ENCODE measurements at places on chromosomes 4 and X.

- no peak for DNase-seq
These were observed 932.0 kb upstream of the IGFBP7 start for GRCh38 chr4:58042176-58042575.

DNA sequence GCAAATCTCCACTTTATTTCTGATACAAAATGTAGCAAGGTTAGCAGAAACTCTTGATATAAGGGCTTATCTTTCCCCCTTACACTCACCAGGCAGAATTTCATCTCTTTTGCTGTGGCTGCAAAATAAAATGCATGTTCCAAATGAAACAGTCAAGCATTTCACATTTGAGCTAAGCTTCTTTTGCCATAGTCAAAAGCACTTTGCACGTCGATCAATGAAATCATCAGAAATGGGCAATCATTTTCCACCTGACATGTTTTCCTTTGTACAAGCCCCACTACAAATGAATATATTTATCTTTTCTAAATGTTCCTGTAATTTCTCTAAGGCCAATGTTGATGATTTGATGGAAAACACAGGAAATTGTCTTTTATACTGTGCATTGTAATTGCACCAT, 178.4 kb downstream of the ANKRD50 start:
- DNase-seq: no peak

DNA sequence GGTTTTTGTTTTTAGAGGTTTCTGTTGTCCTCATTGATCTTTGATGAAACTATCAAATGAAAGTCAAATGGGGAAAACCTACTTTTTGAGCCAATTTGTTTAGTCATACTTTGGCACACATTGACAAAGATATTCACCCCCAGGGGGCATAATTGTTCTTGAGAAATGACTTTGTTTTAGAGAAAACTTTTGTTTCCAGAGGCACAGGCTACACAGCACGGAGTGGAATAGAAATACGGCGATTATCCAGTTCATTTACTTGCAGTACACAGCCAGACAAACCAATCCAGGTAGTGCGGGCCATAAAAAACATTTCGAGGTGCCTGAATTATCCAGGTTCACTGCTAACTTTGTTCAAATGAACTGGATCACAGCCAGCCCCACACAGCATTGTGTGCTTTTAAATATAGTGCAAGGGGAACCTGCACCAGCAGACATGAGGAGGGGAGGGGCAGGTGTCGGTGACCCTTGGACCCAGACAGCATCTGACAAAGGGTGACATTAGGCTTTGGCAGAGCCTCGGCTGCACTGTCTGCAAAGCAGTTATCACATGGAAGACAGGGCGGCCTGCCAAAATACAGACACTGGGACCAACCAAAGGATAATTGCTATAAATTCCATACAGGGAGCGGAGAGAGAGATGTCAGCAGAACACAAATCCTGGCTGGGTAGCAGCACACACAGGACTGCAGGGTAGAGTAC, 179.6 kb upstream of the NOCT start:
- no peak for DNase-seq

- no peak for DNase-seq
These were observed 628.9 kb downstream of the TLL1 start for GRCh38 chr4:166501941-166502382.

DNA sequence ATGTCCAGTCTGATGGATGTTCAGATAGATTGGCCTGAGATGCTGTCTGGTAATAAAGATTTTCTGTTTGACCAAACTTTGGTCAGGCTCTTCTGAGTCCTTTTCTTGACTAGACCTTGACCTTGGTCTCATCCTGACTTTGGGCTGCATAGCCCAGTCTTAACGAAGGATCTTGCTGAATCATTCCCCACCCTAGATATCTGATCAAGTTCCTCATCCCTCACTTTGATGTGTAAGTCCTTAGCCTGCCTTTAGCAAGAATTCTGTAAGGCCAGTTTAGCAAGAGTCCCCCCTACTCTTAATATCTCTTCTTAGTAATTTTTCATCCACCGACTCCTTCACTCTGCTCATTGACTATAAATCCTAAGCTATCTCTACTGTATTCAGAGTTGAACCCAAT, 244.4 kb upstream of the JADE1 start:
- no peak for DNase-seq

DNA sequence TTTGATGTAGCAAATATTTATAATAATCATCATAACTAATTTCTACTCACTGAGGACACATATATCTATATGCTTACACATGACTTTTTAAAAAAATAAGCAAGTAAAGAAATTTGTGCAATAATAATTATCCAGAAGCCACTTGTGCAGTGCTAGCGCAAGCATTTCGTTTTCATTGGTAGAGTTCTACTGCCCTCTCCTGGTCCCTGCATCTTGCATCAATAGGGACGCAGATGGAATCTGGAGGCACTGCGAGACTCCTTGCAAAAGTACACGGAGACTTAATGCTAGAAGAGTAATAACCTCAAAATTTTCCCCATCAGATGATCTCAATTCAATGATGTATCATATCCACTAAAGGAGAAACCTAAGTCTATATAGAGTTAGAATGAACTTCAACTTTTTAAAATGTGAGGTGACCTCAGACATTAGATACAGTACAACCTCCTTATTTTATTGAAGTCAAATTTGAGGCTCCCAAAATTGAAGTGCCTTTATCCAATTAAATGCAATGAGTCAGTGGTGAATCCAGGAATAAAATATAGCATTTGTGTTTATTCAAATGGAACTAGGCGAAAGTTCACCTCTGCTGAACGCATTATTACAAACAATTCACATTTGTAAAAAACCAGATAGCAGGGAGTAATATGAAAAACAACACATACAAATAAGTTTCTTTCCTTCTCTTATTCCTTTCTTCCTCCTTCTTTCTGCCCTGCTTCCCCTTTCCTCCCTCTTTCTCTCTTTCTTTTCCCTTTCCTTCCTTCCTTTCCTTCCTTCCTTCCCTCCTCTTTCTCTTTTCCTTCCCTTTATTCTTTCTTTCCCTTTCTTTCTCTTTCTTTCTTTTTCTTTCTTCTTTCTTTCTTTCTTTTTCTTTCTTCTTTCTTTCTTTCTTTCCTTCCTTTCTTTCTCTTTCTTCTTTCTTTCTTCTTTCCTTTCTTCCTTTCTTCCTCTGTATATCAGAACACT, 450.0 kb downstream of the ANKRD50 start:
- peak; percentile 82 for DNase-seq

- DNase-seq: no peak
These were observed 39.0 kb downstream of the TBC1D19 start for GRCh38 chr4:26622913-26623312.

DNA sequence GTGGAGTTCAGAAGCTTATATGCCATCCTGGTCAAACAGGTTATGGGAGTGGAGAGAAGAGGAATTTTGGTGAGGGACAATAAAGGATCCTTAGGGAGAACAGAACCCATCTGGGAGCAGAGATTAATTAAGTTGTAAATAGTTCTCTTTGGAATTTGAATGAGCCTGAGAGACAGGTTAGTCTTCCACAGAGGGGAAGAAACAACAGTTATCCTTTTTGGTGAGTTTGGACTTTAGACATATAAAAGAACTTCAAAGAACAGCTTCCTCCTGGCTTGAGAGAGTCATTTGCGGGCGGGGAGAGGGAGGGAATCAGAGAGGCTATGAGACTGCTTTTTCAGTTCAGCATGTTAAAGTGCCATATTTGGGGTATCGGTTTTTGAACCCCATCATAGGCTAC, 793.3 kb upstream of the MAGEB2 start:
- no peak for DNase-seq

- no peak for DNase-seq
These were observed 167.8 kb upstream of the EDNRA start for GRCh38 chr4:147313108-147313507.

- no peak for DNase-seq
These were observed 473.0 kb downstream of the SPRY1 start for GRCh38 chr4:123869286-123870215.

DNA sequence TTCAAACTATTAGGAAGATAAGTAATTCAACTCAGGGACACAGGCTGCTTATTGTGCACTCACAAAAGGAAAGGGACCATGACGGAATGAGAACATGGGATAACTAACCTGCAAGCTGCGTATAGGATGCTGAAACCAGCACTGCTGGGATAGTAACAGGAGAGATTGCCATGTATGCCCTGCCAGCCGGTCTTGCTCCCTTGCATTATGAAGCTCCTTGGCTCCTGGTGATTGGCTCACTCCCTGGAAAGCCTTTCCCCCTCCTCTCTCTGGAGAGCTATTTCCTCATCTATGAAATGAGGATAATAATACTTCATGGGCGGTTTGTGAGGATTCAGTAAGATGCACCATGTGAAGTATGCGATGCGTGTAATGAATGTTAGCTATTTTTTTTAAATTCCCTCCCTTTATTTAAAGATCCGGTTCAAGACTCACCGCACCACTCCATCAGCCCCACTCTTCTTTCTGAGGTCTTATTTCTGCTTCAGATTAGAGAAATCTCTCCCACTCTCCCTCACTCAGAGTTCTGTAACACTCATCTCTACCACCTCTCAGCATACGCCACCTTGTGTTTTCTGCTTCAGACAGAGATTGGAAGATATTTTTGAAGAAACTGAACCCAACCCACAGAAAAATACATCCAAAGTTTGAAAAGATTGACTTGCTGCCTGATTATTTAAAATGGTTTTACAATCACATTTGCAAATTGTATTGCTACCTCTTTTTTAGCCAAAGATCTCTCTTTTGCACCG, 18.4 kb downstream of the MSMO1 start:
- no peak for DNase-seq

DNA sequence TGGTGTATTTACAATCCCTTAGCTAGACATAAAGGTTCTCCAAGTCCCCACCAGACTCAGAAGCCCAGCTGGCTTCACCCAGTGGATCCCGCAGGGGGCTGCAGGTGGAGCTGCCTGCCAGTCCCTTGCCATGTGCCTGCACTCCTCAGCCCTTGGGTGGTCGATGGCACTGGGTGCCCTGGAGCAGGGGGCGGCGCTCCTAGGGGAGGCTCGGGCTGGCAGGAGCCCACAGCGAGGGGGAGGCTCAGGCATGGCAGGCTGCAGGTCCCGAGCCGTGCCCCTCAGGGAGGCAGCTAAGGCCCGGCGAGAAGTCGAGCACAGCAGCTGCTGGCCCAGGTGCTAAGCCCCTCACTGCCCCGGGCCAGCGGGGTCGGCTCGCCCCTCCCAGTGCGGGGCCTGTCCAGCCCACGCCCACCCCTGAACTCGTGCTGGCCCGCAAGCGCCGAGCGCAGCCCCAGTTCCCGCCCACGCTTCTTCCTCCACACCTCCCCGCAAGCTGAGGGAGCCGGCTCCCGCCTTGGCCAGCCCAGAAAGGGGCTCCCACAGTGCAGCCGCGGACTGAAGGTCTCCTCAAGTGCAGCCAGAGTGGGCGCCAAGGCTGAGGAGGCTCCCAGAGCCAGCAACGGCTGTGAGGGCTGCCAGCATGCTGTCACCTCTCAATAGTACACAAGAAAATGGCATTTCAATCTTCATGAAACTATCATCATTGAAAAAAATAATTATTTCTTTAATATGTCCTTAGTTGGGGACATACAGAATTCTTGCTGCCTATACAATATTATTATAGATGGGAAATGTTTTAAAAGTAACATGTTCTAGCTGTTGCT, 189.1 kb downstream of the SLC7A11 start:
- DNase-seq: no peak
